Left kidney (tissue), 8 donors: ENCODE measurements at places on chromosomes 2 and 18. TPM values are rescaled to one million over a fixed set of nuclear protein-coding genes. Genes with fewer than 3 reads are reported as not detected.
A peak's percentile ranks its signal among the peaks of the same experiment; 100 is the strongest.

The GPD2 gene
- 24.6 TPM for polyA plus RNA-seq

DNA sequence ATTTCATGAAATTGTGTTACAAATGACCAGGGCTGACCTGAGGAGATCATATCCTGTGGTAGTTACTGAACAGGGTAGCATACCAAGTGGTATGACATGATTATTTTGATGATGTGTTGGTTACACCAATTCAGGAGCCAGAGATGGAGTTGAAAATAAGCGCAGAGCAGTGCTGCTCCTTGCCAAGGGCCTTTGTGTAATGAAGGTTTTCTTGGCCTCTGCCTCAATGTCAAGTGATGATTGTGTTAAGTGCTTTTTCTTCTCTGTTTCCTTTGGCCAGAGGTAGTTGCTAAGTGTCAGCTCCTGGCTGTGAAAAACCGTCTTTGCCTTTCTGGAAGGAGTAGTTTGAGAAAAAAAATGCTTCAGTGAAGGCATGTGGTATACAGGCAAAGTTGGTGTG lies 131.2 kb downstream of the CERS6 start:
- no peak for DNase-seq

GRCh38 chr18:42636309-42636708 lies 479.2 kb downstream of the RIT2 start:
- DNase-seq = peak; percentile 1

The WDR7 gene
- polyA plus RNA-seq = 14.9 TPM

DNA sequence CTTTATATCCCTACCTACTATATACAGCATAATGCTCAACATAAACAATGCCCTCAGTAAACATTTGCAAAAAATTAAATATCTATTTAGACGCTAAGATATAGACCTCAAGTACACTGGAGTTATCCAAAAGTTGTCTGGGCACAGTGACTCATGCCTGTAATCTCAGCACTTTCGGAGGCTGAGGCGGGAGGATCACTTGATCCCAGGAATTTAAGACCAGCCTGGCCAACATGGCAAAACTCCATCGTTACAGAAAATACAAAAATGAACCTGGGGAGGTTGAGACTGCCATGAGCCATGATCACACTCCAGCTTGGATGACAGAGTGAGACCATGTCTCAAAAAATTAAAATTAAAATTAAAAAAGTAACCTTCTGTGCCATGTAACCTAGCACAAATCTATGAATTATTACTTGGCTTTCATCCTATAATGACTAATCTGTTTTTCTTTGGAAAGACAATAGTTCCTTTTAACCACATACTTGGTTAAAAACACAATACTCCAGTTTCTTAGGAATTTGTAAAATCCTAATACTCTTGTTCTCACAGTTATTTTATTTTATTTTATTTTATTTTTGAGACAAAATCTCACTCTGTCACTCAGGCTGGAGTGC lies 6.7 kb upstream of the TNFAIP6 start:
- DNase-seq = no peak

GRCh38 chr18:79944126-79944731 lies 7.2 kb downstream of the SLC66A2 start:
- no peak for DNase-seq

The LRP1B gene
- 1.1 TPM for polyA plus RNA-seq

DNA sequence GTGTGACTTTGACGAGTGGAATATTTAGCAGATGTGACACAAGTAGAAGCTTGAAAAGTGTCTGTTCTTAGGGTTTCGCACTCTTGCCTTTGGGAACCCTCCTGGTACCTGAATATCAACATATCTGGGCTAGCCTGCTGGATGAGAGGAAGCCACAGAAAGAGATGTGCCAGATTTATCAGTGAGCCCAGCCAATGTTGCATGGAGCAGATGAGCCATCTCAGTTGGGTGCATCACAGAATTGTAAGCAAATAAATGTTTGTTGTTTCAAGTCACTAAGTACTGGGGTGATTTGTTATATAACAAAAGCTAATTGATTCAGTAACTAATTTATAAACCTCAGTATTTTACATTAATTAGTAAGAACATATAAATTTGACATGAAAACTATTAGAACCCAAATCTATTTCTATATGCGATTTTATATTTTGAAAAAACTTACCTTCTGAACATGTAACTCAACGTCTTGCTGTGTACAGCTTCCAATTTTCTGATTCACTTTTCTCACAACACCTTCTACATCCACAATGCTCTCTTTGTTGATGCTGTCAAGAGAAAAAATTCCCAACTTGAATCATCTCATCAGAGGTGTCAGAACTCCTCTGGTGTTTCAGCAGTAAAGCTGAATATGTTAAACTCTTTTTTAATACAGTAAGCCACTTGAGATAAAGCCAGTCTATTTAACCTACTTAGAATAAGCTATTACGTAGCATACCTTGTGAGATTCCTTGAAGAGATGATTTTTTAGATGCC lies 42.3 kb downstream of the DARS1 start:
- DNase-seq = no peak

GRCh38 chr18:69387186-69387585 lies 13.5 kb upstream of the DOK6 start:
- DNase-seq = no peak

DNA sequence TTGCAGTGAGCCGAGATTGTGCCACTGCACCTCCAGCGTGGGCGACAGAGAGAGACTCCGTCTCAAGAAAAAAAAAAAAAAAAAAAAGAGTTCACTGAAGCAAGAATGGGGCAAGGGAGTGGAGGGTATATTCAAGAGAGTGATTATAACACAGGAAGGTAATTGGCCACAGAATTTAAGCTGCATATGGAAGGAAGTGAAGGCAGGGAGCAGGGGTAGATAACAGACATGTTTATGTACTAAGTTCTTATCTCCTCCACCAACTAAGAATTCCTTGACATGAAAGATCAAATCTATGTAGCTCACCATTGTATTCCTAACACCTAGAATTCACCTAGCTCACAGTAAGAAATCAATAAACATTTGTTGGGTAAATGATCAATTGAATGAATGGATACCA lies 37.3 kb downstream of the GKN2 start:
- no peak for DNase-seq

The DTNA gene
- polyA plus RNA-seq = 22.7 TPM

DNA sequence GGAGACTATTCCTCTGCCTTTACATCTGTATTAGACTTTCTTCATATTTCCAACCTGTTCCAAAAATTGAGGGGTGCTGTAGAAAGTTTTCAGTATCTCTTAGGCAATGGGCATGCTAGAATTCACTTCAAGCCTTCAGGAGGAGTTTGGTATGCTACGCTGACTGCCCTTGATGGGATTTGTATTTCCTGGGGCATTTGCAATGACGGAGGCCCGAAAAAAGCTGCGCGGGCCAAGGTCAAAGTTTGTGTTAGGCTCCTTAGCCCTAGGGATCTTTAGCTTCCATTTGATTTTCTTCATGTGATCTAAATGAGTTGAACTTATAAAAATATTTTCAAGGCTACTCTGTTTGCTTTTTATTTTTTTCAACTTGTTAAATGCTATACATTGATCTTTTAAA lies 5.1 kb downstream of the CPS1 start:
- DNase-seq = no peak

DNA sequence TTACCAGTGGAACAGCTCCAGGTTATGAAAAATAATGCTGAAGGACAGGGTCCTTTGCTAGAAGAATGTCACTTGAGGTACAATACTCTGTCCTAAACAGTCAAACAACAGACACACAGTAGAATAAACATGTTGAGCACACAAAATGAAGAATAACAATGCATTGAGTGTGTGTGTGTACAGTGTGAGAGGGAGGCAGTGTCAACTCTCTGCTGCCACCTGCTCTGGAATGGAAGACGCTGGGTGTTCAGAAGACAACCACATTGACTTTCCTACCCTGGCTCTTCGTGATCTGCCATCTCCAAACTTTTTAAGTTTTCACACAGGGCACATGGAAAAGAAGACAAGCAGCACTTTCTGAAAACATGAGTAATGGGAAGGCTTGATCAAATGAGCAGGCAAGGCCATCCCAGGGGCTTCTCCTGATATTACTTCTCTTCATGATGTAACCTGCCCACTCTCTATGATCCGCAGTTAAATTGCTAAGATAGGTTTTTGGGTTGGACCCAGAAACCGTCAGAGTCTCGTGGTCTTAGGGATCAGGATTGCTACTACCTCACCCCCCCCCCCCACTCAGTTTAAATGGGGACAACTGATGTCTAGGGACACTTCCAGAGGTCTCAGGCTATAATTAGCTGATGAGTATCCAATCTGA lies 533.2 kb upstream of the TNP1 start:
- no peak for DNase-seq

- DNase-seq = no peak
Observed at GRCh38 chr2:28528206-28528605, 32.3 kb downstream of the PLB1 start.

The ARHGAP28 gene
- 60.3 TPM for polyA plus RNA-seq

GRCh38 chr18:43078478-43079092 lies 36.9 kb downstream of the RIT2 start:
- DNase-seq = no peak

The VWA3B gene
- 0.80 TPM for polyA plus RNA-seq

DNA sequence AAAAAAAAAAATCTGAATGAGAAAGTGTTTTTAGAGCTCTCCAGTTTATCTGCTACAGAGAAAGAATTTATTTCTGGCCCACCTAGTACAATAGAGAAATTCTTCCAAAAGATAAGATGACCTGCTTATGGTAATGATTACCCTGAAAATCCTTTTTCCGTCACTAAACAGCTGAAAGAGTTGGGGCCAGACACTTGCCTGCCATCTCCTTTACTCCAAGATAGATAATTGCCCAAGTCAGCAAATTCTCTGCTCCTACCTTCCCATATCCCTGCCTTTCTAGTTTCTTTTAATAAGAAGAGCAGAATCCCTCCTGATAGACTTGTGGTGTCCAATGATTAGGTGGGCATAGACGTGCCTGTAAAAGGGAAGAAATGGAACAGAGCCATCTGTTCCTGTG lies 28.1 kb downstream of the EIF4E2 start:
- DNase-seq = no peak

GRCh38 chr2:157746234-157746950 lies 117.7 kb upstream of the ACVR1C start:
- DNase-seq = no peak

- DNase-seq = no peak
Observed at GRCh38 chr2:202141329-202141947, 68.4 kb downstream of the KIAA2012 start.
